Stimulated activated CD4-positive, alpha-beta T cell treated with anti-CD3 and anti-CD28 coated beads, Interleukin-15, amount 100 ng/mL, for 1 hour (primary cell): ENCODE measurements at places on chromosomes 3 and 15.

- DNase-seq = no peak
Measured at GRCh38 chr15:37206690-37207089, 106.3 kb upstream of the MEIS2 start.

- DNase-seq = no peak
Measured at GRCh38 chr15:90512276-90512675, 17.4 kb upstream of the CRTC3 start.

- DNase-seq = no peak
Measured at GRCh38 chr3:130543322-130543721, 26.3 kb downstream of the COL6A6 start.

GRCh38 chr3:55512571-55513343, 25.7 kb upstream of the WNT5A start:
- no peak for DNase-seq

DNA sequence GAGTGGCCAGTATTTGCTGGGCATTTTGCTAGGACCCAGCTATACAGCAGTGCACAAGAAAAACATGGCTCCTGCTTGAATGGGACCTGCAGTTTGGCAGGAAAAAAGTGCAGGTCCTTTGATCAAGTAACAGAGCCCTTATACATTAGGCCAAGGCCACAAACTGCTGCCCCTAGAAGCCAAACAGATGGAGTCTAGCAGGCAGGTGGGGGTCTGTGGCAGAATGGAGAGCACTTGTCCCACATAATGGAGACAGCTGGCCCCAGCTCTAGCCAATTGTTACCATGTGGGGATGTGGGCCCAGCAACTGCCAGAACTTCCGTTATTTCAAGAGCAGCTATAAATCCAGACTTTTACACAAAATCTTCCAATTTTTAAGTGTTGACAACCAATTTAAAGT, 79.3 kb downstream of the SHQ1 start:
- DNase-seq = no peak

DNA sequence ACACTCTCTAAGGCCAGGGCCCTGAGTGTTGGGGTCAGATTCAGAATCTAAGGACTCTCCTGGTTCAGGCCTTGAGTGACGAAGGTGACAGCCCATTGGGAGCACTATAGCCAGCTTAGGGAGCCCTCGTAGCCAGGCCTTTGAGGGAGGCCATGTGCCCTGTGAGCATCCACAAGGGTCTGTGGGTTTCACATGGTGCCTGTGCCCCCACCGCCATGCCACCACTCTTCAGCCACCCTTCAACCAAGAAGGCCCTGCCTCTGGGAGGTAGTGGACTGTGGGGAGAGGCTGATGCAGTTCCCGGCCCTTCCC, 37.5 kb downstream of the TSPAN3 start:
- peak; percentile 1 for DNase-seq

GRCh38 chr3:9183011-9183410, 66.4 kb downstream of the SRGAP3 start:
- DNase-seq = no peak

DNA sequence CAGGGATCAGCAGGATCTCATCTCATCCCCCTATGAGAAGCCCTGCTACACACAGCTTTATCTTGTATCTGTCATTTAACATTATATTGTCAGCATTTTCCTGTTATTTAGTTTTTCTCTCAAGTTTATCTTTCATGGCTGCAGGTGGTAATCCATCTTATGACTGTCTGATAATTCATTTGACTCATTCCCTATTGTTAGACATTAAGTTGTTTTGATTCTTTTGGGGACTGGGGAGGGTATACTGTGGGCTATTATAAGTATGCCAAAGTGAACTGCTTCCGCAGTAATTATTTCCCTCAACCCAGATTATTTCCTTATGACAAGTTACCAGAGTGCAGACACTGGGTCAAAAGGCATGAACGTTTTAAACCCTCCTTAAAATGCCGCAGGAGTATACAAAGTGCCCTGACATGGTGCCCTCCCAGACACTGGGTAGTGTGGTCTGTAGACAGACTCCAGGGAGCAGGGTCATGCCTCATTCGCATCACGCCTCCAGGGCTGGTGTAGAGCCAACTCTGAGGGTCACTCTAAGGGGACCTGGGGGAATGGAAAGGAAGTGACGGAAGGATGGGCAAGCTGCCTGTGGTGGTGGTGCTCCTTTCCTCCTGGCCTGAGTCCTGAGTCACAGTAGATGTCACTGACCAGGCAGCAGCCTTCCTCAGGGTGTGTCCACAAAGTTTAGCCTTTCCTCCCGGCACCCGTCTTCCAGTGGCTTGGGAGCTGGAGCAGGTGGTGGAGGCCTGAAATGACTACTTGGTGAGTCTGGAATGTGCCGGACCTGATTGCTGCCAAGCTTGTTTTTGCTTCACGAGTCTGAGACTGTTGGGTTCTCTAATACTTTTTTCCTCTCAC, 11.6 kb downstream of the GPR160 start:
- DNase-seq = no peak

DNA sequence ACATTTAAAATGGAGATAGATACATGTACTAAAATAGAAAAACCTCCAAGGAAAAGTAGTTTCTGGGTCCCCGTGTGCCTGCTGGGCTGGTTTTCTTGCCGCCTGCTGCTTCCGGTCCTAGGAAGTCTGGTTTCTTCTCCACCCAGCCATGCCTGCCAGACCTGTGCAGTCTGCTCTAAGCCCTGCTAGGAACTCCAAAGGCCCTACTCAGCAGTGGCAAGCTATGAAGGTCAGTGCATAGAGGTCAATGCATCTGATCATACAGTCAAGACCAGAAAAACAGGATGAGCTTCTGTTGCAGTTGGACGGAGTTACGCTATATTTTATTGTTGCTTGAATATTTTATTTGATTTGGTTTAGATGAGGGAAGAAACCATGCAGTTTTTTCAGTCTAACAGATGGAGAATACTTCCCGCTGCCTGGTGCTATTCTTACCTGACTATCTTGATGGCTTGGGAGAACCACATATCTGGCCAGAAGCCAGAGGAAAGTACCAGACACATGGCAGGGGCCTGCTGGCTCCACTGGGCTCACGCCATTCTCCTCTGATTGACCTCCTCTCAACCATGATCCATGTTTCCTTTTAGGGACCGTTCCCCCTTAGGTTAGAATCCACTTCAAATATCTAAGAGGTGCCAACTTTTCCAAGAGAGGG, 226.8 kb upstream of the ST8SIA2 start:
- DNase-seq = no peak

DNA sequence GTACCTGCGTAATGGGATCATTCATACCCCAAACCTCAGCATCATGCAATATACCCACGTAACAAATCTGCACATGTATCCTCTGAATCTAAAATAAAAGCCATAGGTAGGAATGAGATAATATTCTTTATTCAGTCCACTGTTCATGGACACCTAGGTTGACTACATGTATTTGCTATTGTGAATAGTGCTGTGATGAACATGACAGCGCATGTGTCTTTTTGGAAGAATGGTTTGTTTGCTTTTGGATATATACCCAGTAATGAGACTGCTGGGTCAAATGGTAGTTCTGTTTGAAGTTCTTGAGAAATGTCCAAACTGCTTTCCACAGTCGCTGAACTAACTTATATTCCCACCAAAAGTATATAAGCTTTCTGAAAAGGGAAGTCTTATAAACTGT, 117.9 kb upstream of the FAM3D start:
- no peak for DNase-seq

GRCh38 chr3:71153713-71154112, 429.8 kb downstream of the FOXP1 start:
- DNase-seq = no peak

DNA sequence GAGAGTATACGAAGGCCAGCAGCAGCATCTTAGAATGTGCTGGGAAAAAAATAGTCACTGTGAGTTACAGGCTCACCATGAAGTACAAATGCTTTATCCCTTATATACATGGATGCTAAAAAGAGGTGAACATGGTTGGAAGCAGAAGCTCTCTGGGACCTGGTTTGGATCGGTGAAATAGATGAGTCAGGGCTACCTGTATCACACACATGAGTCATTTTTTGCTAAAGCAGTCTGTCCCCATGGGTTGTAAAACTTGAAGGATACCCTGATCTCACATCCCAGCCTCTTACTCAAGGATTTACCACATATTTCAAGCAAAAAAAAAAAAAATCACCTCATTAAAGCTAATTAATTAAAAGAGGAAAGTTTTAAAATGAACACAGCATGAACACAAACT, 6.9 kb upstream of the SERPINI2 start:
- DNase-seq = no peak

DNA sequence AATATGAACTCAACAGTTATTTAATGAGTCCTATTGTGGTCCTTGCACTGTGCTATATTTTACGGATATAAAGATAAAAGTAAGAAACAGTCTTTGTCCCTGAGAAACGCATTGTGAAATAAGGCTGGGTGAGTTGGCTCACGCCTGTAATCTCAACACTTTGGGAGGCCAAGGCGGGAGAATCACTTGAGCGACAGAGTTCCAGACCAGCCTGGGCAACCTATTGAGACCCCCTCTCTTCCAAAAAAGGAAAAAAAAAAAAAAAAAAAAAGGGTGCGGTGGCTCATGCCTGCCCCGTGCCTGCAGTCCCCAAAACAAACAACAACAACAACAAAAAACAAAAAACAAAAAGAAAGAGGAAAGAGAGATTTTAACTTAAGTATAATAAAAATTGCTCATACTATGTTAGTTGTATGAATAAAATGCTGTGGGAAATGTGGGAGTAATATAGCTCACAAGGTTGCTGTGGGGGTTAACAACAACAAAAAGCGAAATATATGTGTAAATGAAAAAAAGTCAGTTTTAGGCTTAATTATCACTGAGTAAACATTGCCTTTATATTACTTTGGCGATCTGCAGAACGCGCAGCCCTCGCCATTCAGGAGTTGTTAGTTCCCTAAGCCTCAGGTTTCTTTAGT, 461 bp upstream of the FNDC3B start:
- no peak for DNase-seq

- no peak for DNase-seq
Measured at GRCh38 chr3:188706176-188706575, 465.6 kb upstream of the TPRG1 start.

DNA sequence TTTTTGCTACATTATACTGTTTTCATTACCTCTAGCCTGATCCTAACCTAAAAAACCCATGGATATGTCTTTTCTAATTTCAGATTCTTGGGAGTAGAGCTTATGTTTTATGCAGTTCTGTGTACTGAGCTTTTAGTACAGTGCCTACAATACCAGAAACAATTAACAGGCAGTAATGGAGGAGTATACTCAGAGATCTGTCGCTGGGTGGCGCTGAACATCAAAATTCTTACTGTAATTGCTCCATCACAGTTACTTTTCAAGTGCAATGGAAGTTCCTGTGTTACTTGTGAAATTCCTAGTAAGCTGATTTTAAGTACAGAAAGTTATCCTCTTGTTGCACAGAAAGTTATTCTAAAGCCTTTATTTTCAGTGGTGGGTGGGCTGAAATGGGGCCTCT, 66.9 kb downstream of the RNF13 start:
- DNase-seq = peak; percentile 4

DNA sequence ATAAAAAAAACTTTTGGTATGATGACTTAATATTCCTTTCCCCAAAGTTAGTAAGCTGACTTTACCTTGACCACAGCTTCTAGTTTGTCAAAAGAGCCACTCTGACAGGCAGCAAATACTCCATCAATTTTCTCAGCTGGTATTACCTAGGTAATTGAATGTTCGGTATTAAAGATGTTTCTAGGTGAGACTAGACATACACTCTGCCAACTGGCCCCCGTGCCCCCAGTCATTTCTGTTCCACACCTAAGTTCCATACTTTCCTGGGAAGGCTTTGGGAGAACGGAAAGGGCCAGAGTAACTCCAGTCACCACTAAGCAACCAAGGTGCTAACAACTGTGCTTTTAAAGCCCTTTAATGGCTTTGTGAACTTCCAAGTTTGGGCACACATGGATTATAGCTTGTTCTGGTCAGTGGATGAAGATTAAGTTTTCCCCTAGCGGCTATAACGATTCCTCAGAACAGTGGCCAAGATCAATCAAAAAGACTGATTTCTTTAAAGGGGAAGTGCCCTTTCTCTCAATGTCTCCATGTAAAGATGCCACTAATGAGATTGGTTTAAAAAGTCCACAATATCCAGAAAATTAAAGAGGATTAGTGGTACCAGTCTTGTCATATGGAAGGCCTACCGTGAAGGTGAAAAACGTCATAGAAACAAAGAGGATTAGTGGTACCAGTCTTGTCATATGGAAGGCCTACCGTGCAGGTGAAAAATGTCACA, 7.0 kb downstream of the EIF4A2 start:
- DNase-seq = peak; percentile 12

DNA sequence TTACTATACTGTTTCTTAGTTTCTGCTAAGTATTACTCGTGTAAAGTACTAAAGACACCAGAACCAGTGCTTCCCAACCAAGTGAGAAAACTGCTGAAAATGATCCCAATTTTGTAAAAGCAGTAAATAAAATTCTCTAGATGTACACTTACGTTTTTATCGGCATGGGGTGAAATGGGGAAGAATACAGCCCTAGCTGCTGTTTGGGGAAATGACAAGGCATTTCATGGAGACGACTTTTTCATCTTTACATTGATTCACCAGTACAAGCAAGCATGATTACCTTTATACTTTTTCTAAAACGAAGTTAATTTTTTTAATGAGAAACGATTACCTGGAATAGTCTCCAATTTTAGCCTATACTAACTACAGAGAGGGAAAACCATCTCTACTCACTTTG, 1.4 kb downstream of the PSMD6 start:
- no peak for DNase-seq

DNA sequence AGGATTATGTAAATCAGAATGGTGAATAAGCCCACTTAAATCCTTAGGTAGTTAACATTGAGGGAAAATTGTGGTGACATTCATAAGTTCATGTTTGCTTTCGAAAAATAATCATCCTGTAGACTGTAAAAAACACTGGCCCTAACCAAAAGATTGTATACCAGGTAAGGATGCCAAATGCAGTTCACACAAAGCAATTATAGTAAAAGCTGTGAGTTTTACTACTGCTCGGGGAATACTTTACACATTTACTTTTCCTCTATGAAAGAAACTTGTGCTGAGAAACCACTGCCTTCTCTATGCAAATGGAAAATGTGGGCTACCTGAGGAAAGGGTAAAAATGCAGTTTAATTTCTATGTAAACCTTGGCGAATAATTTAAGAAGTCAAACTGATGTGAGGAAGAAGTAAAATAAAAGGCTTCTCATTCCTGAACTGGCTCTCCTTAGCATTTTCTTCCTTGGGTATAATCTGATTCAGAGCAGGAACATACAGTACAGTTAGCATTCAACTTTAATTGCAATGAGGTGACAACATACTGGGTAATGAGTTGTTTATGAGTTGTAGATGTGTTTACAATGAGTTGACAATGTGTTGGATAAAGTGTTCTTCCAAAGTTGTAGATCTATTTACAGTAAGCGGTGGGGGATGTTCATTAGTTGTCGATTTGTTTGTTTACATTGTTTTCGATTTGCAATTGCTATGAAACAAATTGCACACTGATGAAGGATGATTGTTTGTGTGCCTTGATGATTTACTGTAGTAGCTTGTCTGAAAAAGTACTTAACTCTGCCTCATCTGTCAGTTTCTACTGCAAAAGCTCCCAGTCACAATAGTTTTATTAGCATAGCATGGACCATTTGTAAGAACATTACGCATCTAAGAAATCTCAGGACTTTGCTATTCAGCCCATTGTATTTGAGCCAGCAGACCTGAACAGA, 453.0 kb upstream of the DPH6 start:
- no peak for DNase-seq

GRCh38 chr3:194404365-194405140, 5.5 kb upstream of the GP5 start:
- DNase-seq = no peak
